Kidney (tissue), 22 donors: ENCODE measurements at places on chromosomes 3 and 15. TPM values are rescaled to one million over a fixed set of nuclear protein-coding genes. Genes with fewer than 3 reads are reported as not detected.
A peak's percentile ranks its signal among the peaks of the same experiment; 100 is the strongest.

GRCh38 chr3:66593978-66594377 lies 93.2 kb upstream of the LRIG1 start:
- no peak for DNase-seq

- DNase-seq: no peak
Measured at GRCh38 chr3:113600418-113601182, 68.2 kb downstream of the SIDT1 start.

GRCh38 chr3:182905623-182906022 lies 74.7 kb downstream of the DCUN1D1 start:
- no peak for DNase-seq

- no peak for DNase-seq
Measured at GRCh38 chr3:134076851-134077250, 47.1 kb upstream of the SLCO2A1 start.

DNA sequence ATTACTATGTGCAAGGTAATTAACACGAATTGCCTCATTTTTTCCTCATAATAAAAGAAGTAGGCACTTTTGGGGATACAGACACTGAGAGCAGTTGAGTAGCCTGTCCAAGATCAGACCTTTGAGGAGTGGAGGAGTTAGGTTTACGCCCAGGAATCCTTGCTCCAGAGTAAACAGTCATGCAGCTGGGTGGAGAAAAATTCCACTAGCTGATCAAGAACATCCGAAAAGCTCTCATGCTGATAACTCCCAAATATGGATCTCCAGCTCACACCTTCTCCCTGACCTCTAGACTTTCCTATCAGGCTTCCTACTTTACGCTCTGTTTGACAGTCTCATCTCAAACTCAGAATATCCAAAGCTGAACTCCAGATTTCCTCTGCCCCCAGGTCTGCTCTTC lies 53.3 kb downstream of the ST6GAL1 start:
- no peak for DNase-seq

- no peak for DNase-seq
Measured at GRCh38 chr15:31081056-31081455, 20.5 kb downstream of the TRPM1 start.

- no peak for DNase-seq
Measured at GRCh38 chr3:192128060-192128459, 599.3 kb downstream of the FGF12 start.

GRCh38 chr15:65659502-65660052 lies 37.8 kb downstream of the SLC24A1 start:
- no peak for DNase-seq

DNA sequence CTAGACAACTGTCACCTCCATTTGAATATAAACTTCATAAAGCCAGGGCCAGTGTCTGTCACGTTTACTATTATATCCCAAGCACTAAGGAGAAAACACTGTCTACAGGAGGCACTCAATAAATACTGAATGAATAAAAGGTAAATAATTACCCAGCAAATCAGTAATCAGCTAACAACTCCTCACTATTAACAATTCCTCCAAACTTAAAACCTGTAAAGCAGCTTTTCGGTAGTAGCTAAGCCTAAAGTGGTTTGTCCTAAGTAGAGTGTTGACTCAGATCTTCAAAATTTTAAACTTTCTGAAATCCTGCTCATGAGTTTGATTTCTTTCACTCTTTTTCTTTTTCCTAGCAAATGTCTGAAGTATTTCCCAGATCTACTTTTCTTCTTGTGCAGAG lies 39.9 kb downstream of the C3orf80 start:
- DNase-seq: no peak

- no peak for DNase-seq
Measured at GRCh38 chr3:100125161-100125938, 11.0 kb upstream of the FILIP1L start.

DNA sequence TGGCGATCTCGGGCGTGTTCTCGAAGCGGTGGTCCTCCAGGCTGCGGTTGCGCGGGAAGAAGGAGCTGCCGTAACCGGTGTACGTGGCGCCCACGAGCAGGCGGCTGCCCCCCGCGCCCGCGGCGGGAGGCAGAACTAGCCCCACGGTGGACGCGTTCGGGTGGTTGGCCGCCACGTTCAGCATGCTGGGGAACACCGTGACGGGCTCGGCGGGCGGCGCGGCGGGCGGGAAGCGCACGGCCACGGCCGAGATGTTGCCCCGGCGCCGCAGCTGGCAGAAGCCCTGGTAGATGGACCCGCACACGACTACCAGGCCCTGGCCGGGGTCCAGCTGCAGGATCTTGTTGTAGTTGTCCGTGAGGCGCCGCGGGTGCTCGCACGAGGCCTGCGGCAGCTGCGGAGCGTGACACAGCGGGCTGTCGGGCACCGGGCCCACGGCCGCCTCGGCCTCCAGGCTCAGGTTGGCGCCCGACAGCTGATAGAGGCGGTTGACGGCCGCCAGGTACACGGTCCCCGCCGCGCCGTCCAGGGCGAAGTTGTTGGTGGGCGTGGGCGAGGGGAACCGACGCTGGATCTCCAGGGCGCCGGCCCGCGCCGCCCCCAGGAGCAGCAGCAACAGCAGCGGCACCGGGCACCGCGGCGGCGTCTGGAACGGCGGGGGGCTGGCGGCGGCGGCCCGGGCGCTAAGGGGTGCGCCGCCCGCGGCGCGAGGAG lies 397 bp downstream of the PLXND1 start:
- no peak for DNase-seq

GRCh38 chr3:27043328-27043955 lies 325.7 kb downstream of the NEK10 start:
- DNase-seq: no peak

DNA sequence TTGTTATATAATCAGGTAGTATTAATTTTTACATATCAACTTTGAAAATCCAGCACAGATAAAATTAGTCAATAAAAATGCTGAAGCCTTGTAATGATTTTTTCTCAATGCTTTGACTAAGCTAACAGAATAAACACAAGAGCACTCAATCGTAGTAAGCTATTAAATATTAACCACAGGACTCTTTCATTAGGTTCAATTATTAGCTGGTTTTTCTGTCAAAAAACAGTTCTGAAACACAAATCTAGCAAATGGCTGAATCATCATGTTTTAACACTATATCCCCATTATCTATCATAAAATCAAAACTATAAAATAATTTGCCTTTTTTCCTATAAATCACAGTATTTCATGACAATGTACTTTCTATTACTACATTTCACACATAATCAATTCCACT lies 69.6 kb downstream of the PLOD2 start:
- DNase-seq: peak; percentile 24

DNA sequence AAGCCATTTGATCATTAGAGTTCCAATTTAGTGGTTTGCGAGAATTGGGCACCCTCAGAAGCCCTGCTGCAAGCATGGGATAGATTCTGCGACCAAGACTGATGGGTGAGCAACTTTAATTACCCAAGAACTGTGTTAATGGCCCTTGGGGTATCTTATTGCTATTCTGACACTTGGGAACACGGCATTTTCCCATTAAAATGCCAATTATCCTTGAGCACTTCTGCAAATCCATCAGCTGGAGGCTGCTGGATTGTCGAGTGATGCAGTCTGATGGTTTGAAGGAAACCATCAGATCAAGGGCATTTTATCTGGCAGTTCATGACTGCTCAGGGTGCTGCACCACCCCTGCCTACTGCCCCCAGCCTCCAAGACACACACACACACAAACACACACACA lies 183.6 kb upstream of the PROK2 start:
- no peak for DNase-seq

GRCh38 chr15:31082771-31083369 lies 18.7 kb downstream of the TRPM1 start:
- no peak for DNase-seq

- no peak for DNase-seq
Measured at GRCh38 chr3:169822540-169822939, 9.8 kb upstream of the LRRC34 start.

DNA sequence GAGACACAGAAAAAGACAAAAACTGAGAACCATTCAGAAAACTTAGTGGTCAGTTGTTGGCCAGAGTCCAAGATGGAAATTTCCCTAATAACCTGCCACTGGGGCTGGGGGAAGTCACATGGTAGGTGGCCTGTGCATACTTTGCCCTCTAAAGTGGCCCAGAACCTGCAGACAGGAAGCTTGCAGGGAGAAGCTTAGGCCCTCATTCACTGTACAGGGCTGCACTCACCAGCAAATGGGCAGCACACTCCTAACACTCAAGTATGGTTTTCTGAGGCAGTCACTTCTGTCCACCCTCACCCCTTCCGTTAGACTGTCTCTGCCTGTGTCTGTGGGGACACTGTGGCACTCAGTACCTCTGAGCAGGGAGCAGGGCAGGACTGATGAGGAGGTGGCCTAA lies 14.5 kb upstream of the RNU6-1 start:
- no peak for DNase-seq

DNA sequence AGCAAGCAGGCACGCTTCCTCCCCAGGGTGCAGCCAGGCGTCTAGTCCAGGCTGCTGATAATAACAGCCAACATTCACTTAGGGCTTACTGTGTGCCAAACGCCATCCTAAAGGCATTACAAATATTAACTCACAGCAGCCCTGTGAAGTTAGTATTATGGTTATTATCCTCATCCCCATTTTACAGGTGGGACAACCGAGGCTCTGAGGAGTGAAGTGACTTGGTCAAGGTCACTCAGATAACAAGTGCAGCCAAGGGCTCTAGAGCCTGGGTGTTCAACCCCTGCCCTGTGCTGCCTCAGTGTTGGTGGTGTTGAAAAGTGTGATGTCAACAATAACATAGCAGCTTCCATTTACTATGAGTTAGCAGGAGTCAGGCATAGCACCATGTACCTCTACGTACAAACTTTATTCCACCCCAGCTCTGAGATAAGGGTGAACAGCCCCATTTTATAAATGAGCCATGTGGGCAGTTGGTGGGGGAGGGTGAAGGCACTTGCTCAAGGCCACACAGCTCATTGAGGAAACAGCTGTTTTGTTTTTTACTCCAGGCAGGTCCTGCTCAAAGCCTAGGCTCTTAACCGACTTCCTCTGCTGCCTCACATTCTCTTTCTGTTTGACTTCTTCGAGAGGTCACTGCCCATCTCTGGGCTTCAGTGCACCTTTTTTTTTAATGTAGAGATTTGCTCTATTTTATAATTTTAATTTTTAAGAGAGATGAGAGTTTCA lies 24.0 kb upstream of the TRH start:
- no peak for DNase-seq

GRCh38 chr15:52440946-52441345 lies 87.7 kb downstream of the MYO5A start:
- no peak for DNase-seq

CSTA gene
- 0.80 TPM for polyA plus RNA-seq

SLC9C1 gene
- 0.09 TPM for polyA plus RNA-seq

PRSS50 gene
- 0.19 TPM for polyA plus RNA-seq

TGM5 gene
- not detected for polyA plus RNA-seq

PPP1R14D gene
- 4.0 TPM for polyA plus RNA-seq

CLSTN2 gene
- 2.0 TPM for polyA plus RNA-seq

UBA7 gene
- 29.8 TPM for polyA plus RNA-seq

ATP2B2 gene
- polyA plus RNA-seq: 0.22 TPM
